ENCODE measurements at places on chromosomes 5 and 9.

DNA sequence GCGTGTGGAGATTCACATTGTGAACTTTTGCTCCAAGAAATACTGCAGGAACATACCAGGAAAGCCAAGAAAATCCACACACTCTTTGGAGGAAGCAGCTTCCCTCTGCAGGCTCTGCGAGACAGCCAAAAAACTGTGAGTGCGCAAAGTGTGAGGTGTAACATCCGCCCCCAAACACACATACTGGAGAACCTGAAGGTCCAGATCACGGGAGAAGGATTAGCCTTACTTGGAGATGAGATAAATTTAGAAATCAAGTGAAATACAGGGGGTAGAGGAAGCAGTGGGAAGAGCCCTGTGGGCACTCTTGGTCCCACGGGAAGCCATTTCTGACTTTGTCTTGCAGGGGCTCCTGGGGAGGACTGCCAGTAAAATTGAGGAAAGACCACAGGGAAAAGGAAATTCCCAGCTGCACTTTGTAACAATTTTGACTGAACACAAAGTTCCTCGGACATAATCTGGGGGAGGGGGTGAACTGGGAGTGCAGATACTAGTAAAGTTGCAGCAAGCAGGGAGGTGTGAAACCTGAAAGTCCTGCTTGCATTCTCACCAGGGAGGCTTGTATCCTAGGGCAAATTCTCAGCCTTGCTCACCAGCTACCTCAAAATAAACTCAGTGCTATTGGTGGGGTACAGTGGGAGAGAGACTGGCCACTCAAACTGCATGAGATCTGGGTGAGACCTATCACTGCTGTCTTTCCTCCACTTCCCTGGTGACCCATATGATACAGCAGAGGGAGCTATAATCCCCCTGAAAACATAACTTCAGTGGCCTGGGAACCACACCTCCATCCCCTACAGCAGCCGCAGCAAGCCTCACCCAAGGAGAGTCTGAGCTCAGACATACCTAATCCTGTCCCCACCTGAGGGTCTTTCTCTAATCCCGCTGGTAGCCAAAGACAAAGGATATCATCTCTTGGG, 109.1 kb downstream of the ALDH1A1 start:
- no peak for DNase-seq

GRCh38 chr5:137016783-137017324, 482.3 kb downstream of the SPOCK1 start:
- no peak for DNase-seq

DNA sequence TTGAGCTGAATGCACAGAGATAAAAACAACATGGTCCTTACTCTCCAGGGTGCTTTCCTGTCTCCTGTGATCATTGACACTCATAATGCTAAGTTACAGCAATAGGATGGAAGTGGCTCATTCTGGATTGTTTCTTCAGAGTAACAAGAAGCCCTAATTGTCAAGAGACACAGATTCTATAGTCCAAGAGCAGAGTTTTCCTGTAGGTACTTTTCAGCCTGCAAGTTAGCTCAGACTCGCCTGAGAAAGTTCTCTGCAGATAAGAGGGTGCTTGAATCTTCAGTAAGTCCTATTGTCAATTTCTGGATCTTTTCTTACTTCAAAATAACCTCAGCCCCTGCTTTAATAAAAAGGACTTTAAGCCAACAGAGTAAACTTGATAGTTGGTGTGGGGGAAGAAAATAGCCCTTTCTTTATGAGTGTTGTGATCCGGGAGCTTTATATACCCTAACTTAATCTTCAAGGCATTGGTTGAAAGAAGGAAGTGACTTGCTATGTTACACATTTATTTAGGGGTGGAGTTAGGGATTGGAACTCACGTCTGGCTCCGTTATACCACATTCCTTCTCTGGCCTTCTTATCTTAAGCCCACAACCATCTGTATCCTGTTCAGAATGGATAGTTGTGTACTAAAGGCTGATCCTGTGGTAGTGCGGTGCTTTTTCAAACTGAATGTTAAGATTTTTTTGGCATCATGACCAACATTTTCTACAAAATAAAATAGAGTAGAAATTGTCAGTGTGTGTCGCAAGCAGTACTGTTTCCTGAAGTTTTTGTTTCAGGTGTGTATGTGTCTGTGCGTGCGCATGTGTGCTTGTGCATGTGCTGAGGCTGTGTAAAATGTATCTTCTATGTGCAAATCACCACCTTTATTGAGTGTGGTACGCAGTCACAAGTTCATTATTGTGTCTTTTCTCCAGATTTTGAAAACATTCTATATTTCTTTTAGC, 173.9 kb downstream of the WDR70 start:
- DNase-seq = no peak

GRCh38 chr9:136984464-136985026, 1.8 kb downstream of the LCNL1 start:
- DNase-seq = no peak

GRCh38 chr5:130335117-130335516, 430.9 kb downstream of the CHSY3 start:
- DNase-seq = no peak

- no peak for DNase-seq
Observed at GRCh38 chr5:24226479-24226878, 418.3 kb downstream of the CDH10 start.

GRCh38 chr9:78032730-78033457, 1.3 kb upstream of the GNAQ start:
- no peak for DNase-seq

GRCh38 chr9:35488566-35489312, 1.2 kb upstream of the RUSC2 start:
- no peak for DNase-seq

DNA sequence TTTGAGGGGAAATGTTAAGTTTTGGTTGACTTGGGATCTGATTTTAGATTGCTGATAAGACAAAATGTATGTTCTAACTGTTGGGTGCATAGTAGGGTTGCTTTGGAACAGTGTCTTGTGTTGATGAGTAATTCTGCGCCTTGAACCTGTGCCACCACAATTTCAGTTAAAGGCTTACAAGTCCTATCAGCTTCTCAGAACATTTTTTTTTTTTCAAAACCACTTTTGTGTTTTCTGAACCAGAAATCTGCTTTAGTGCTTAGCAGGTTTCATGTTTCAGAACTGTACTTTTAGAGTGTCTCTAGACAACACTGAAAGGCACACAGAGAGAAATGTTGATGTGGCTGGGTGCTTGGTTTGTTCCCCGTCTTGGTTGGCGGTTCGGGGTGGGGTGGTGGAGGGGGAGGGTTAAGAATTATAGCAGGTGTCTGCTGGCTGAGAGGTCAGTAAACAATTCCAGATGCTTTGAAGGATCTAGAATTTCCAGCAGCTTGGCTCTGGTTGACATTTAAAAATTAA, 84.6 kb downstream of the ANKRD55 start:
- DNase-seq = no peak

DNA sequence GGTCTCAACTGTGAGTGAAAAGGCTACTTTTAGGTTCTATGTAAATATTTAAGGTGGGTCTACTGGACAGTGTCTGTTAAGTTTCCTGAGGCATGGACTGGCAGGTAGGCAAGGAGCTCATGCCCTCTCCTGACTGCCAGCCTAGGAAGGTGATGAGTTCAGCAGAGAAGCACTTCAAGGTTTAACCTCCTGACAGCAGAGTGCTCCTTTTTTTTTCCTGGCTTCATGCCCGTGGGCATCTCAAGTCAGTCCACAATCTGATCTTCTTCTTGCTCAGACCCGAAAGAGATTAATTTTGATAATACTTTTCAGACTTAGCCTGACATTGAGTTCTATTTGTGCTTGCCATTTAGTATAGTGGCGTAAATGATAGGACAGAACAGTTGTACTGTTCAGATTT, 241.9 kb upstream of the NREP start:
- no peak for DNase-seq

DNA sequence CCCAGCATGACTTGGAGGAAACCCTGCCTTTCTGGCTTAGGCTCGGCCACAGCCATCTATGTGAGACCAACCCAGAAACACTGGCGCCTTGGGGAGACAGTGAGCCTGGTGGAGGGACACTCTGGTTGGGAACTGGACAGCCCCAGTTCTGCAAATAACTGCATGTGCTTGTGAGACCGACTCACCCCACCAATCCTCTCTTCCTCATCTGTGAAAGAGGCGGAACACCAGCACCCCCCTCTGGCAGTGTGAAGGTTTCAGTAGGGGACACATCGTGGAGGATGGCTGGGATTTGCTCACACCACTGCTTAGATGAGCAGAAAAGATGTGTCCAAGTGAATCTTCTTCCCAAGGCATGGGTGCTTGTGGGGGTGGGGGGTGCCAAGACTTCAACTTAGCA, 43.4 kb upstream of the N4BP3 start:
- no peak for DNase-seq

DNA sequence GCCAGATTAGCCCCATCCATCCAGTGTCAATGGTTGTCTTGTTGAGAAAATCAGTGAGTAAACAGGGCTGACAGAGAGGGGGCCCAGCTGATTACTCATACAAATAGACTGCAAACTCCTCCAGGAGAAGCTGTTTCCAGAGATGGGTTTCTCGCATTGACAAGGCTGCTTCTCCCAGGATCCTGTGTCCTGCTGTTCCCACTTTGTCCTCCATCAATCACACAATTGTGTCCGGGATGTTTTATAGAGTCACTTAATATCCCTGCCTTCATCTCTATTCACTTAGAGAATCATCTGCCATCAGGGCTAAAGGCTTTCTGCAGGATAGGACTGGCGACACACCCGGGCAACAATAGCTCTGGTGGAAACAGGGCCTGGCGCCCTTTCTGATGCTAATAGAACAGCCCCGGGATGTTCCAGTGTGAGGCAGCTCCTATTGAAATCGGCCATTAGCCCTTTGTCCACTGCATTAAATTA, 71.7 kb upstream of the TBCA start:
- peak; percentile 56 for DNase-seq

DNA sequence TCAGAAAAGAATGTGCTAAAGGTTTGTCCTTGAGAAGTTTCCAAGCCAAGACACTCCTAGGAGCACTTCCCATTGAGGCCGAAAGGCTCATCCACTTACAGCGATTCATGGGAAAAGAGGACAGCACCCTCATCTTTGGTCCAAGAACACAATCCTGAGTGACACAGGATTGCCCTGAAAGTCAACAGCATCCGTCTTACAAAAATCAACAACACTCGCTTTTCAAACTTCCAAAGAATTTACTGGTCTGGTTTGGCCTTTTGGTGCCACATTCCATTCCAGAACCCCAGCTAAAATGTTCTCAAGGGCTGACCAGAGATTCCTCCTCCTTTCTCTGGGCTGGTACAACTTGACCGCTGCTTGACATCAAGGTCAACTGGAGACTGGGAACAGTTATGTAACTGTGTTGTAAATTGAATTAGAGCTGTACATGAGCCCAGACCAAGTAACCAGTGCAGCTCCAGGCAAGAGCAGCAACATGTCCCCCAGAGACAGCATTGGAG, 415.8 kb upstream of the PIK3R1 start:
- DNase-seq = no peak

DNA sequence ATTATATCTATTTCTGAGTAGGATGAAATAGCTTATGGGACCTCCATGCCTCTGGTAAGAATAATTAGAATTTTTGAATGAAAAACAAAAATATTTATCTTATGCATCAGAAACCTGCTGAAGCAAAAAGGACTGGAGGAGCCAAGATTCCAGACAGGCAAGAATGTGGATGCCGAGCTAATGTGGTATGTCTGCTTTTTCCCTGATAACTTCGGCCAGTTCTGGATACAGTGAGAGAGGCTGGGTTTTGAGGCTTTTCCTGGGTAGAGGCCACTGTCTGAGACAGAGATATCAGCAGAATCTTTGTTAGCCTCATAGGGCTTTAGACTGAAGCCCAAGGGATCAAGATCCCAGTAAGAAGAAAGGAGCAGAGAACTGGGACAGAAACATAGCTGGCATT, 5.2 kb upstream of the CTNND2 start:
- DNase-seq = no peak

Measured in C1 segment of cervical spinal cord (tissue), 14 donors.